Activated naive CD4-positive, alpha-beta T cell treated with anti-CD3 and anti-CD28 coated beads, Interleukin-2, amount 10 ng/mL, durations not matched to agents 5 hours and 36 hours (primary cell): ENCODE measurements at places on chromosomes 2 and 18. TPM values are rescaled to one million over a fixed set of nuclear protein-coding genes. Genes with fewer than 3 reads are reported as not detected.

The SLC4A3 gene
- not detected for total RNA-seq

The GALNT13 gene
- total RNA-seq, result 0.43 TPM

The NDUFB3 gene
- 118 TPM for total RNA-seq

The B3GNT7 gene
- not detected for total RNA-seq

The CROCC2 gene
- total RNA-seq, result not detected

The ADAM23 gene
- 0.26 TPM for total RNA-seq

The DTNA gene
- total RNA-seq, result not detected

The MALT1 gene
- 90.1 TPM for total RNA-seq

The SELENOI gene
- 20.4 TPM for total RNA-seq

The AMER3 gene
- not detected for total RNA-seq

The MYOM1 gene
- total RNA-seq, result 2.0 TPM

The TEX44 gene
- not detected for total RNA-seq

The ALPI gene
- not detected for total RNA-seq

The PDE11A gene
- total RNA-seq, result not detected

The CCDC178 gene
- not detected for total RNA-seq

The FBXO41 gene
- 16.6 TPM for total RNA-seq

The ERBB4 gene
- total RNA-seq, result not detected

The HOXD12 gene
- not detected for total RNA-seq

The UGT1A10 gene
- not detected for total RNA-seq

The CYP26B1 gene
- total RNA-seq, result not detected

The ZSCAN30 gene
- total RNA-seq, result 17.2 TPM

The DPP4 gene
- total RNA-seq, result 130 TPM

The DCDC2C gene
- total RNA-seq, result not detected

The ACVR1C gene
- 1.8 TPM for total RNA-seq

The FN1 gene
- 0.63 TPM for total RNA-seq

The RPIA gene
- 34.5 TPM for total RNA-seq

The FSHR gene
- total RNA-seq, result not detected

The TMEM17 gene
- total RNA-seq, result not detected

The KCNIP3 gene
- not detected for total RNA-seq

The CHST9 gene
- total RNA-seq, result not detected

The CABYR gene
- 1.1 TPM for total RNA-seq

The RNU2-63P gene
- total RNA-seq, result 13.6 TPM

The RBM43 gene
- total RNA-seq, result 6.5 TPM

The NETO1 gene
- total RNA-seq, result not detected

The MYO5B gene
- not detected for total RNA-seq

The ADCYAP1 gene
- total RNA-seq, result not detected

The PSTPIP2 gene
- 12.8 TPM for total RNA-seq

The GALR1 gene
- total RNA-seq, result not detected

The RBFA gene
- 21.1 TPM for total RNA-seq

The SLC1A4 gene
- 44.3 TPM for total RNA-seq

The SEPTIN10 gene
- total RNA-seq, result 1.0 TPM

The KCNG2 gene
- not detected for total RNA-seq

The SKA1 gene
- 27.6 TPM for total RNA-seq

The AGXT gene
- total RNA-seq, result not detected

The MOCOS gene
- total RNA-seq, result 0.18 TPM

The RTP5 gene
- not detected for total RNA-seq

The CPO gene
- total RNA-seq, result not detected

The PIAS2 gene
- total RNA-seq, result 35.8 TPM
